ENCODE measurements at places on chromosomes 11 and 22. TPM values are rescaled to one million over a fixed set of nuclear protein-coding genes. Genes with fewer than 3 reads are reported as not detected.
A peak's percentile ranks its signal among the peaks of the same experiment; 100 is the strongest.

DNA sequence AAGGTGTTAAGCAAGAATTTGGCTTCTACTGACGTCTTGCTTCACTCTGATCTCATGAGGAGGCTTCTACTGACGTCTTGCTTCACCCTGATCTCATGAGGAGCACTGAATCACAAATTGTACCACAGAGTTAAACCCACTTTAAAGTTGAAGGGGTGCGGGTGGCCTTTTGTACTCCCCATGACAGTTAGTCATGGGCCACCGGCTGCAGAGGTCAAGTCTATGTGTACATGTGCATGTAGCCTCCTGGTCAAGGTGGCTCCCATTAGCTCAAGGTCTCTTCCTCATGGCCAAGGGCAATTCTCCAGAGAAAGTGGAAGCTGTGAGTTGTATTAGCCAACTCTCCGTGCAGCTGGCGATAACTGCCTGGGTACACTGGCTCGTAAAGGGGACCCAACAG, 23.1 kb upstream of the FZD4 start:
- H3K4me3 ChIP-seq: no peak overlapping the region
- no peaks in the 10 kb centered on the region for H3K36me3 ChIP-seq
- no peak overlapping the region for H3K27ac ChIP-seq
- H3K4me1 ChIP-seq: peaks cover 12% of the 10 kb centered on the region
- no peaks in the 10 kb centered on the region for H3K27me3 ChIP-seq

GRCh38 chr22:26549902-26550497, 37.7 kb upstream of the TFIP11 start:
- peak overlapping the region; percentile 59 for H3K27ac ChIP-seq
- no peak for DNase-seq
- H3K4me3 ChIP-seq: no peak overlapping the region

DNA sequence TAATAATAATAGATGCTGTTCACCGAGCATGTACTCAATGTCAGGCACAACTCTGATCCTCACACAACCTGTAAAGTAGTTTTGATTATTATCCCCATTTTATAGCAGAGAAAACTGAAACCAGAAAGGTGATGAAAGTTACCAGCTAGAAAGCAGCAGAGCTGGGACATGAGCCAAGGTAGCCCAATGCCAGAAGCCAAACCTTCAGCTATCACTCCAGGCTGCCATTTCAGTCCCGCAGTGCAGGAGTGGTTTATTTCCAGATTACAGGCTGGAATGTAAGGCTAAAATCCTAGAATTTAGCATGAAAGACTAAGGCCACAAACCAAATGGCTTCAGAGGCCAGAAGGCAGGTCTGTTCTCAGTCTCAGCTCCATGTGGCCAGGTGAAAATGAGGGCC, 108.8 kb downstream of the TENM4 start:
- no peak for DNase-seq
- H3K36me3 ChIP-seq: no peaks in the 10 kb centered on the region
- no peak overlapping the region for H3K27ac ChIP-seq

- no peak overlapping the region for H3K27ac ChIP-seq
- H3K36me3 ChIP-seq: no peaks in the 10 kb centered on the region
- no peak overlapping the region for H3K4me3 ChIP-seq
- H3K4me1 ChIP-seq: peaks cover 7% of the 10 kb centered on the region
These were observed 28.4 kb downstream of the RRP8 start for GRCh38 chr11:6574816-6575715.

DNA sequence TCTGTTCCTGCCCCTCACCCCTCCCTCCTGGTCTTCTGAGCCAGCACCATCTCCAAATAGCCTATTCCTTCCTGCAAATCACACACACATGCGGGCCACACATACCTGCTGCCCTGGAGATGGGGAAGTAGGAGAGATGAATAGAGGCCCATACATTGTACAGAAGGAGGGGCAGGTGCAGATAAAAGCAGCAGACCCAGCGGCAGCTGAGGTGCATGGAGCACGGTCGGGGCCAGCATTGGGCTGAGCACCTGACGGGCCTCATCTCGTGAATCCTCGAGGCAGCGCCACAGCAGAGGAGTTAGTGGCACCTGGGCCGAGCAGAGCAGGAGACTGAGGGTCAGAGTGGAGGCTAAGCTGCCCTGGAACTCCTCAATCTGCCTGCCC, 941.8 kb downstream of the BRD1 start:
- DNase-seq: peak; percentile 53
- H3K4me1 ChIP-seq: no peaks in the 10 kb centered on the region
- H3K36me3 ChIP-seq: no peaks in the 10 kb centered on the region
- no peak overlapping the region for H3K4me3 ChIP-seq

LRRC75B gene
- 14.8 TPM for total RNA-seq

TST gene
- 48.6 TPM for total RNA-seq

CYTH4 gene
- 71.2 TPM for total RNA-seq

WBP2NL gene
- total RNA-seq: 2.0 TPM
